ENCODE measurements at places on chromosomes 5 and 9.

DNA sequence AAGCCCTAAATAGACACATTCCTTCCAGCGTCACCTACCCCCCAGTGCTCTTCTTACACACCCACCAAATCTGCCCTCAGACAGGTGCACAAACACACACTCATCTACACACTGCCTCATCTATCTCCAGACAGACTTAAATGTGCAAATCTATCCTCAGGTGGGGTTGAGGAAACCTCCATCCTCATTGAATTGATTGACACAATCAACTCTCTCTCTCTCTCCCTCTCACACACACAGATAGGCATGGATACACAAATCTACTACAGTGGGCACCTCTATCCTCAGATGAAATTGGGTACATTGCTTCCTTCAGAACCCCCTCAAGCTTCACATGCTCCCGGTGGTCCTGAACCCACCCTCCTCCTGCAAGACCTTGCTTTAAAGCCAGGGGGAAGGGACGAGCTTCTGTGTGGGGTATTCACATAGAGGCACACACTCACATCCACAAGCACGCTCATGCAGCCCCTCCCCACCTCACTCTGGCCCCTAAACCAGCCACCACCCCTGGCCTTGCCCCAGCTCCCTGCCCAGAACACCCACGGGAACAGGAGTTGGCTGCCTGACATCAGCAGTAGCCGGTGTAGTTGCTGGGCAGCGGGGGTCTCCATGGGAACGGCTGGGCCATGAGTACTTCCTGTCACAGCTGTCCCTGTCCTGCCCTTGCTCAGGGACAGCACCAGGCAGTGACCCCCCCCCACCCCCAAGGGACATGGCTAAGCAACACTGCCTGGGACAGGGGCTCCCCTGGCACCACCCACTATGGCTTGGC lies 22.8 kb downstream of the PCDH1 start:
- DNase-seq, result no peak

- DNase-seq, result no peak
Observed at GRCh38 chr5:179607160-179607931, 16.1 kb downstream of the HNRNPH1 start.

- DNase-seq, result no peak
Observed at GRCh38 chr5:111699324-111699723, 57.7 kb downstream of the NREP start.

- no peak for DNase-seq
Observed at GRCh38 chr9:34145165-34145564, 18.7 kb upstream of the DCAF12 start.

DNA sequence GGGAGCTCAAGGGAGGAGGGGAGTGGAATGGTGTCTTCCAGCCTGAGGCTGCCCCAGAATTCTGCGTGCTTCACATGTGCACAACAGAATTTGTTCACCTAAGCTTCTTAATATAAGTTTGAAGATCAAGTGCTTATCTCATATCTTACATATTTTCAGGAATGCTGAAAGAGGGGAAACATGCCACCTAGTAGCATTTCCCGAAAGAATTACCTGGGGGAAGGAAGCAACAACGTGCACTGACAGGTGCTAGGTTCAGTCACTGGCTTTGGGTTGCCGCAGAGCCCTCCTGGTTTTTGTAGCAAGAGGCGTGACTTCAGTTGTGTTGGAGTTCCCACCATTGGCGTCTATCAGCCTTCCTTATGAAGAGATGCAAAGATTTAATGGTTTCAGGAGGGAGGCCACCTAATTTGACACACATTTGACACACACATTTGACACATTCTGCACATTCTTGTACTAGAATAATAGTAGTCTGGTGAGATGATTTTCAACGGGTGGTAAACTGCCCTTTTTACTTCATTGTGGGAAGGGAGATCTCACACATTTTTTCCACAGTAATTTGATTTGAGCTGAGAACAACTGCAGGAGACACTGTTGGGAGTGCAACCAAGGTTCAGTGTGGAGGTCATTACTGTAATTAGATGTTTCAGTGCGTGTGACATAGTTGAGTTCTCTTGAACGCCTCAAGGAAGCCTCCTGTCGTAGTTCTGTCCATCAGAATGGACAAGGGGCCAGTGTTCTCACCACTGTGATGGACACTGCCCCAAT lies 481.3 kb downstream of the CCDC171 start:
- no peak for DNase-seq

Measured in amniotic stem cell (primary cell).